Fibroblast of skin of abdomen (primary cell): ENCODE measurements at places on chromosomes 7 and 10.

DNA sequence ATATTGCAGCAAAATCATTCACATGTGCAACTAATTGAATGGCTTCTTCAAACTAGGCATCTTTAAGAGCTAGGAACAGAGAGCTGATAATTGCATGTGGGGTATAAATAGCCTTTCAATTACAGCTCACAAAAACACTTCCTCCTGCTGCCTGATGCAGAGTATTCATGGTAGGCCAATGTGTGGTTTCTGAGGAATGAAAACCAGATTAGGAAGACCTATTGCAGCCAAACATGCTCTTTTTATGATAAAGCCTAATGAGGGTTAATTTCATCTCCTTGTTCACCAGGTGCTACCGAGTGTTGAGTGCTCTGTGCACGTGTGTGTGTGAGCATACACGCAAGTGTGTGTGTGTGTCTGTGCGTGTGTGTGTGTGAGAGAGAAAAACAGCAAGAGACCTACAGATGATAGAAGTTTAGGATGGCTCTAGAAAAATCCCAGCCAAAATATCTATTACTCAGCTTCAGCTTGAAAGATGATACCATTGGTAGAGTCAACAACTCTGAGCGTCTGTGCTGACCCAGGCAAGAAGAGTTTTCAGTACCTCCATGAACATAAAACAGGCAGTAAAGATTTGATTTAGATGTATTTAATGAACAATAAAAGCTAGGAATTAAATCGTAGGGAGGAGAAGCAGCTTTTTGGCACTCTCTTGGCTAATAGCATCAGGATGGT, 448.5 kb upstream of the ANKRD30A start:
- DNase-seq: peak; percentile 79

- peak; percentile 10 for DNase-seq
These were observed 736.4 kb upstream of the PHF14 start for GRCh38 chr7:10237306-10237705.

GRCh38 chr7:24737281-24737680, 20.0 kb downstream of the GSDME start:
- DNase-seq: no peak

DNA sequence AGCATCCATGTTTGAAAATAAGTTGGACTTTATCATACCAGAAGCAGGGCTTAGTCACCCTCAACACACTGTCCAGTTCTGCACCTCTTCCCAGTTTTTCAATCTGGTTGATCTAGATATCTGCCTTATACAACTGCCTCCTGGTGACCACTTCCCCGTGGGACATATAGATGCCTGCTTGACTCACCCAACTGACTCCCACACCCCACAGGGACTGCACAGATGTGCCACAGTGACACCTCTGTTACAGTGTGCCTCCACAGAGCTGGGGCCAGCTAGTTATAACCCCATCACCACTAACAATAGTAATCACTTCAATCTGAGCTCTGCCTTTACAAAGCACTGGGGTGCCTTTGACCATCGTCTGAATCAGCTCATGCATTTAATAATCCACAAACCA, 82.6 kb upstream of the AOAH start:
- no peak for DNase-seq

- no peak for DNase-seq
These were observed 112.1 kb upstream of the CDK1 start for GRCh38 chr10:60666221-60666620.

DNA sequence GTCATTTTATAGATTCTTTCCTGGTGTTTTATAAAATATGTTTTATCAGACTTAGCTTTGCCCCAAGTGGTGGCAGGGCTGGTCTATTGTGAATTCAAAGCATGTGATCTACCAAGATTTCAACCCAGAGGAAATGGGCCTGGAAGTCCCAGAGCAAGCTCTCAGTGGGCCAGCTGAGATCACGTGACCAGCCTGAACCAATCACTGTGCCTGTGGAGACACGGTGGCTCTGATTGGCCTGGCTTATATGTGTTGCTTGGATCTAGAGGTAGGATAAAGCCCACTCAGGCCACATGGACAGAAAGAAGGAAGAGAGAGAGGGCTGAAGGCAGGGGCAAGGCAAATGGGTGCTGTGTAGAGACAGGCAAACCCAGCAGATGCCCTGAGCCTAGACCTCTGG, 65.5 kb upstream of the GATA3 start:
- DNase-seq: no peak

DNA sequence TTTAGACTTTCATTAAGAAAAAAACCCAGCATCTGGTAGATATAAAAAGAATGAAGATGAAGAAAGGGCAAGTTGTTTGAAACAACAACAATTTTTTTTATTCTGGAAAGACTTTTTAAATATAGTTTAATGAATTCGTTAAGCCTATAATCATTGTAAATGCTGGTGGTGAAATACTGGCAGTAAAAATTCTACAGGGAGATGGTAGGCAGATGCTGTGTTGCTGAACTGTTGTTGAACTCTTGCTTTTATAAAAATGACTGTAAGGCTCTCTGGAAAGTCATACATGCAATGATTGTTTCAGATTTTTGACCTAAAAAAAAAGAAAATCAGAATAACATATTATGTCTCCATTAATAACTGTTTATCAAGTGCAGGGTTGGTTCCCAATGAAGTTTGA, 39.0 kb downstream of the SCIN start:
- DNase-seq: no peak

DNA sequence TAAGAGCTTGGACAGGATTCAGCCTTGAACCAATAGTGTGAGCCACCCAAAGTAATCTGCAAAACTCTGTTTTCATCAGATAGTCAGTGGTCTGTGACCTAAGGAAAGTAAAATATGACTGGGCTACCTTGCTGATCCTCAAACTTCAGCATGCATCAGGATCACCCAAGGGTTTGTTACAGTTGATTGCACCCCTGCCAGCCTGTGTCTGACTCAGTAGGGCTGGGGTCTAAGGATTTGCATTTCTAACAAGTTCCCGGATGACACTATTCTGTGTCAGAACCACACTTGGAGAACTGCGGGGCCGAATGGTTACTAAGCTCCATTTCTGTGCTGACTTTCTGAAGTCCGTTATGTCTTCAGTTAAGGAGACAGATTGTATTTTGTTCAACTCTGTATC, 40.6 kb upstream of the TSPAN13 start:
- peak; percentile 64 for DNase-seq
